ENCODE measurements at places on chromosomes 12 and 14. TPM values are rescaled to one million over a fixed set of nuclear protein-coding genes. Genes with fewer than 3 reads are reported as not detected.

The C12orf60 gene
- 0.74 TPM for total RNA-seq

The KRT73 gene
- total RNA-seq = not detected

- no peak for DNase-seq
- no peaks in the 10 kb centered on the region for H3K36me3 ChIP-seq
- H3K4me3 ChIP-seq = no peak overlapping the region
- H3K27ac ChIP-seq = no peak overlapping the region
These were observed 293.8 kb downstream of the NOVA1 start for GRCh38 chr14:26304056-26304455.

- DNase-seq = no peak
- no peaks in the 10 kb centered on the region for H3K36me3 ChIP-seq
- no peak overlapping the region for H3K4me3 ChIP-seq
- no peak overlapping the region for H3K27ac ChIP-seq
- no peaks in the 10 kb centered on the region for H3K4me1 ChIP-seq
These were observed 194.6 kb upstream of the LHX5 start for GRCh38 chr12:113666223-113666622.

- H3K27ac ChIP-seq = no peak overlapping the region
- H3K27me3 ChIP-seq = no peaks in the 10 kb centered on the region
- peaks cover 15% of the 10 kb centered on the region for H3K4me1 ChIP-seq
- no peak overlapping the region for H3K4me3 ChIP-seq
These were observed 136.8 kb downstream of the SRGAP1 start for GRCh38 chr12:63981343-63981742.

All from vagina (tissue), 2 donors.